Activated gamma-delta T cell treated with anti-CD3 and anti-CD28 coated beads, Interleukin-2, amount 50 U/mL, for 16 hours (primary cell): ENCODE measurements at places on chromosomes 2 and 18.

- no peak for DNase-seq
Measured at GRCh38 chr2:4539121-4539520, 835.7 kb downstream of the DCDC2C start.

DNA sequence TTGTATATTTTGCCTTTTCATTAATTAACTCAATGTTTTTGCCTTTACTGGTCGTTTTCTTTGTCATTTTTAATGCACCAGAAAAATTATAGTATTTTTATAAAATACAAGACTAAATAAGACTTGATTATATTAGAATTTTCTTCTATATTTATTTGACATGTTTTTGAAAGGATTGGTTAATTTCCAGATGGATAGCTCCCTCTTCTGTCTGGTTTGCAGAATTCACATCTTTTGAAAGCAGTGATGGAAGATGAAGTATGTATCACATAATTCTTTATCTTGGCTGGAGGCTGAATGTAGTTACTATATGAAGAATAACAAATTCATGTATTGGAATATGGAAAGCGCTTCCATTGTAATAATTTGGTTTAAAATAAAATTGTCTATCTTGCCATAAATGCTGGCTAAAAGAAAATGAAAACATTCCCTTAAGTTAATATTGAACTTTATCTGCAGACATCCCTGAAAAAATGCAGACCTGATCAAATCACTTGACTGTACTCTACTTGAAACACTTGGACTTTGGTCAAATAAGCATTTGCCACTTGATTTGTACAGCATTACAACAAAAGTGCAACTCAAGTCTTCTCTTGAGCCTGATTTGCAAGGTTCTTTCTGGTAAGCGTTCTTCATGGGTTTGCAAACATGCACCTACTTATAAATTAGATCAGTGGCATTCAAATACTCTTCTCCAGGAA, 86.3 kb upstream of the EFEMP1 start:
- DNase-seq, result no peak

DNA sequence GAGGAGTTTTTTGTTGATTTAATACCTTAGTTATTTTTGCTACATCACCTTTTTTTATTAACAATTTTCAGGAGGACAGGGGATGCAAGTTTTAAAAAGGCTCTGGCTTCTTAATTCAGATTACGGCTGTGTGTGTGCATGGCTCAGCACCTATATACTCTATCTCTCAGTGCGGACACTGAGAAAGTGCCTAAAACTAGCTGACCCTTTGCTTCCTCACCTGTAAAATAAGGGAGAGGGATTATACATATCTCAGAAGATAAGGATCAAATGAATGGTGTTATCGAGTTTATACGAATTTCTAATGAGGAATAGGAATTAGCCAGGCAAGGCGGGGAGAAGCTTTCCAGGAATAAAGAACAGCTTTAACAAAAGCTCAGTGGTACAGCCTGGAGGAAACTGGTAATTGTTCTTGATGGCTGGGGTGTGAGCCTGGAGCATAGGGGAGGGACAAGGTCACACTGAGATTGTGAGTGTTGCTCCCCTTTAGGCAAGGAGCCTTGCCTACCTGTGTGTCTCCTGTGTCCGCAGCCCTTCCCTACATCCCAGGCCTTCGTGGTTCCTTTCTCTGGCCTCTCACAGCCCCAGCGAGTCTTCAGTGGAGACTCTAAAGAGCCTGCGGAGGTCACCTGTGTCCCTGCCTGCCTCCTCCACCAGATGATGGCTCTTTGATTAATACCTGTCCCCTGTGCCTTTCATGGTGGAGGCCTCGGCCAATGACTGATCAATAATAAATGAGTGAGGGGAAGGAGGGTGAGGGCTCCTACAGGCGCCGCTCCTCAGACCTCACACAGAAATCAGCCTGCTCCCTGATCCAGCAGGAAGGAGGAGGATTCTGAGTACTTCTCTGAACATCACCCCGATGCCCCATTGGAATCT, 92.7 kb downstream of the DDX1 start:
- DNase-seq, result no peak

DNA sequence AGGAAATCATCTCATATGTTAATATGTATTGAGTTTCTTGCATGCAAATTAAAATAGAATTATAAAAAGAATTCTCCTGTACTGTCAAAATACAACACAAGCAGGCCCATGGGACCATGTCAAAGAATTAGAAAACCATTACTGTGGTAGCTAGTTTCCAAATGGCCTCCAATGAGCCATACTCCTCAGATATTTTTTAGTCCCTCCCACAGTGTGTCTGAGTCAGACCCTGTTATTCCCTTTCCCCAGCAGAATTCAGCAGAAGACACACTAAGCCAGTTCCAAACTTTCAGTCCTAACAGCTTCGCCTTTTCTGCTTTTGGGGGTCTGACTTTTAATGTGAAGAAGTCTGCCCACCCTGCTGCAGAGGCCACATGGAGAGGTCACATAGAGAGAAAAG, 86.7 kb downstream of the FIGN start:
- DNase-seq, result no peak

- no peak for DNase-seq
Measured at GRCh38 chr2:65024149-65024829, 31.9 kb upstream of the CEP68 start.

GRCh38 chr2:196234672-196235071, 63.3 kb upstream of the STK17B start:
- DNase-seq, result peak; percentile 36

- no peak for DNase-seq
Measured at GRCh38 chr2:132374961-132375360, 41.6 kb upstream of the GPR39 start.

- no peak for DNase-seq
Measured at GRCh38 chr2:10658041-10658913, 31.5 kb downstream of the NOL10 start.

DNA sequence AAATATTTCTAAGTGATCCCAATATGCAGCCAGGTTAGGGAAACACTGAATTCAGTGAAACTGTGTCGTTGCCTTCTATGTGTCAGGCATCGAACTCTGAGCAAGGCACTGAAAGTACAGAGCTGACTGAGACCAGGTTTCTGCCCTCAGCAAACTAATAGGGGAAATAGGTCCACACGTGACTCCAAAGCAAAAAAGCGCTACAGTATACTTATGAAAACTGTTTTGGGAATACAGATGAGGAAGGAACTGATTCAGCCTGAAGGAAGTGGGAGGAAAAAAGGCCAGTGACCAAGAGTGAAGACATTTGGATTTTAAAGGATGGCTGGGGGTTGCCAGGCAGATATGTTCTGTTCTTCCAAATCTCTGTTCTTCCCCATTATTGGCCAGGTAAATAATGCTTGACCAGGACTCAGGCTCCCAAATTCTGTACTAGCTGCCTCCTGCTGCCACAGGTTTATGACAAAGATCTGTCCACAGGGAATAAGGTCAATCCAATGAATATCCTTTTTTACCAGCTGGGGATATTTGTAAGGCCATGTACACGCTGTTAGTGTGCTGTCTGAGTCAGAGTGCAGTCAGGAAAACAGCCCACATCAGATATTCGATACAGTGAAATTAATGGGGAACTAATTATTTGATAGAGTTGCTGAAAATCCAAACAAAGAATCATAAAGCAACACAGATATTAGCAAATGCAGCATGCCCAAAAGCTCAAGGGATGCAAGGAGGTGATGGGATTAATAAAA, 24.5 kb upstream of the INPP4A start:
- DNase-seq, result no peak

GRCh38 chr18:50373561-50374219, 1.2 kb upstream of the SKA1 start:
- DNase-seq, result no peak

DNA sequence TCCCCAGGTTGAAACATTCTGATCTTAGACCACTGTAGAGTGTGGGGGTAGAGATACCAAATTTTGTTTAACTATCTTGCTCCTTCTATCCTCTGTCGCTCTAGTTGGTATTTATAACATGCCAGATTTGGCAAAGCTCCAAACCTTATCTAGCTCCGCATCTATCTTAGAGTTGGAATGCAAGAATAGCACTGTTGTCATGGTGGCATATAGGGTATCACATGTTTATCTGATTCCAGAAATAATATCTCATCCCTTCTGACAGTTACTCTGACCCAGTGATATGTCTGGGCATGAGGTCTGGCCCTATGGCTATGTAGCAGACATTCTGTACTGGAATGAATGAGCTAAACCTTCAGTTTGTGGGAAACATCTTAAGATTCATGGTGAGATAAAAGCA, 51.7 kb downstream of the CABYR start:
- DNase-seq, result no peak

DNA sequence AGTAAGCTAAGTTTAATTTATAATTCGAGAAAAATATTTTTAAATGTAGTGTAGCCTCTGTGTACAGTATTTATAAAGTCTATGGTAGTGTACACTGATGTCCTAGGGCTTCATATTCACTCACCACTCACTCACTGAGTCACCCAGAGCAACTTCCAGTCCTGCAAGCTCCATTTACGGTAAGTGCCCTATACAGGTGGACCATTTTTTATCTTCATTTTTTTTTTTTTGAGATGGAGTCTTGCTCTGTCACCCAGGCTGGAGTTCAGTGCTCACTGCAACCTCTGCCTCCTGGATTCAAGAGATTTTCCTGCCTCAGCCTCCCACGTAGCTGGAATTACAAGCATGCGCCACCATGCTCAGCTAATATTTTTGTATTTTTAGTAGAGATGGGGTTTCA, 104.2 kb downstream of the PDCL3 start:
- no peak for DNase-seq

GRCh38 chr18:64082054-64082453, 66.8 kb downstream of the LINC00305 start:
- DNase-seq, result no peak

DNA sequence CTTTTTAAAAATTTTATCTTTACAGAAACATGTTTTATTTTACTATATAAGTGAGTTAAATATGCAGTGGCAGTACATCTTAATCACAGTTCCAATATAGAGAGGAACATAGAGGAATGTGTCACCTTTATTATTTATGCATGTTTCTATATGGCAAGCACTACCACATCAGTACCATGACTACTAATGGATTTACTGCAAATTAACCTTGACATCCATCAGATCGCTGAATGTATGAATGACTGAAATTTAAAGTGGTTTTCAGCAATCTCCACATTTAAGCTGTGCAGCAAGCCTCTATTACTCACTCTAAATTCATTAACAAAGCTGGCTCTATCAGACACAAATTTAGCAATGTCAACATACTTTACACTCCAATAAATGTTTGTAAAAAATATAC, 790.6 kb downstream of the NRXN1 start:
- DNase-seq, result no peak

DNA sequence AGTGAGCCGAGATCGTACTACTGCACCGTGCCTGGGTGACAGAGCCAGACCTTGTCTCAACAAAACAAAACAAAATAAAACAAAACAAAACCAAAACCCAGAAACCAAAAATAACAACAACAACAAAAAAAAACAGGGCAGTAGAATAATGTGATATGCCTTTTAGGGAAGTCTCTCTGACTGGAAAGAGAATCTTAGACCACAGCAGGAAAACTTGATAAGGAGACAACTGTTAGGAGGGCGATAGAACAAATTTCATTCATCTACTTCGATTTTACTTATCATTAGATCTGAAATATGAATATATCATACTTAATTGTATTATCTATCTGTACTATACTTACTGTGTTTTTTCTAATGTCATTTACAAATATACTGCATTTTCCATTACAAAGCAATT, 109.0 kb upstream of the CNTNAP5 start:
- DNase-seq, result no peak

GRCh38 chr2:32895424-32895823, 51.3 kb upstream of the LTBP1 start:
- DNase-seq, result no peak

DNA sequence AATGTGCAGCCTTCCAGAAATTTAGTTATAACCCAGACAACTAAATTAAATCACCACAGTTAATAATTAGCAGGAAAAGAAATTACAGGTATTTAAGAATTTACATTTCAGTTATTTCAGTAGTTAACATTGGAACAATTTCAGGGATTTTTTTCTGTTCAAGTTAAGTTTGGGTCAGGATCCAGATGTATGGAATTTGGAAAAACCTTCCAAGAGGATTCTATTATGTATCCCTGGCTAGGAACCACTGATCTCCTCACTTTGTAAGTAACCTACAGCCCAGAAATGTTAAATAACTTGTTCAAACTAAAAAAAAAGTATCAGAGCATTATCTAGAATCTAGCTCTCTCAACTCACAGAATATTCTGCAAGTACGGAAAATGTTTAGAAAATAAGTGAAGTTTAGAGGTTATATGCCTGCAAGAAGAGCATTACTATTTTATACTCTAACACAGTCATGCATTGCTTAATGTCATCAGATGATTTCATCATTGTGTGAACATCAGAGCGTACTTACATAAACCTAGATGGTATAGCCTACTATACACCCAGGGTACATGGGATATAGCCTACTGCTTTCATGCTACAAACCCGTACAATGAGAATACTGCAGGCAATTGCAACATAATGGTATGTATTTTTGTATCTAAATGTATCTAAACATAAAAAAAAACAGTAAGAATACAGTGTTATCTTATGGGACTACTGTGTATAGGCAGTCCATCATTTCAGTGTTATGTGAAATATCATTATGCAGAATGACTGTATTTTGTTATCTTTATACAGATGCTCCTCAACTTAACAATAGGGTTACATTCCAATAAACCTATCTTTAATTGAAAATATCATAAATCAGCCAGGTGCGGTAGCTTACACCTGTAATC, 6.1 kb downstream of the NCKAP1 start:
- no peak for DNase-seq
